ENCODE measurements at places on chromosomes 12 and 14.

GRCh38 chr12:29102741-29103140 is 46.3 kb upstream of the FAR2 start:
- DNase-seq = no peak

DNA sequence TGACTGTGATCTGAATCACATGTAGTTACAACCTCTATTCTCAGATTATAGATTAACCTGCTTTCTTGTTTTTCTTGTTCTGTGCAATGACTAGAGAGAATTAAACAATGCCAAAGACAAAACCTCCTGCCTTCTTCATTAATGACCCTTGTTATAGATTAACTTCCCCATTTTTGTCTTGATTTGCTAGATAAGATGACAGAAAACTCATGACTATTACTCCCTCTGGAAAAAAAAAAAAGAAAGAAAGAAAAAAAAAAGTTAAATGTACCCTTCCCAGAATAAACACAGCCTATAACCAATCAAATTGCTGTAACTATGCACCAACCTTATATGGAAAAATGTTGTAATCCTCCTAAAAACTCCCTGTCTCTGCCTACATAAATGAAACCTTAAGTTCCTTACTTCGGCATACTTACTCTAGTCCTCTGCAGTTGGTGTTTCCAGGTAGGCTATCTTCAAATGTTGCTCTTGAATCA is 41.1 kb upstream of the PCED1B start:
- DNase-seq = no peak

DNA sequence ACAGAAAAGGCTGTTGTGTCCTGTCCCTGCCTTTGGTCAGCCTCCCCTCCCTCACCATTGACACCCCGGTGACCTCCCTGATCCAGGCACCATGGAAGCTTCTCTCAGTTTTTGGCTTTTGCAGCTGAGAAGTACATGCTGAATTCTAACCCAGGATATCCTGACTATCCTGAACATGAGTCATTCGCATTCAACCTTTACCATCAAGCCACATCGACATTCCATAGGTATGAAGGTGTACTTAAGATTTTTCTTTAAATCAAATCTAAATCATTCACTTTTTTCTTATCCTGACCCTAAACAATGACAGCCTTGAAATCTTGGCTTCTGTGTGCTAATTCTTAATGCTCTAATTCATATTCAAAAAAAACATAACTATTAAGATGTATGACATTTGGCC is 8.7 kb upstream of the KRT78 start:
- no peak for DNase-seq

GRCh38 chr14:45868377-45868776 is 615.4 kb upstream of the MIS18BP1 start:
- DNase-seq = no peak

DNA sequence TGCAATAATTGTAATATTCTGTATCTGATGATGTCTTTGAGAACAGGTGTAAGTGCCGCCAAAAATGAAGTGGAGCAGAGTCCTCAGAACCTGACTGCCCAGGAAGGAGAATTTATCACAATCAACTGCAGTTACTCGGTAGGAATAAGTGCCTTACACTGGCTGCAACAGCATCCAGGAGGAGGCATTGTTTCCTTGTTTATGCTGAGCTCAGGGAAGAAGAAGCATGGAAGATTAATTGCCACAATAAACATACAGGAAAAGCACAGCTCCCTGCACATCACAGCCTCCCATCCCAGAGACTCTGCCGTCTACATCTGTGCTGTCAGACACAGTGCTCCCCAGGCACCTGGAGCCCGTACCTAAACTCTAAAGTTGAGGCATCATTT is 268.7 kb downstream of the DAD1 start:
- DNase-seq = no peak

DNA sequence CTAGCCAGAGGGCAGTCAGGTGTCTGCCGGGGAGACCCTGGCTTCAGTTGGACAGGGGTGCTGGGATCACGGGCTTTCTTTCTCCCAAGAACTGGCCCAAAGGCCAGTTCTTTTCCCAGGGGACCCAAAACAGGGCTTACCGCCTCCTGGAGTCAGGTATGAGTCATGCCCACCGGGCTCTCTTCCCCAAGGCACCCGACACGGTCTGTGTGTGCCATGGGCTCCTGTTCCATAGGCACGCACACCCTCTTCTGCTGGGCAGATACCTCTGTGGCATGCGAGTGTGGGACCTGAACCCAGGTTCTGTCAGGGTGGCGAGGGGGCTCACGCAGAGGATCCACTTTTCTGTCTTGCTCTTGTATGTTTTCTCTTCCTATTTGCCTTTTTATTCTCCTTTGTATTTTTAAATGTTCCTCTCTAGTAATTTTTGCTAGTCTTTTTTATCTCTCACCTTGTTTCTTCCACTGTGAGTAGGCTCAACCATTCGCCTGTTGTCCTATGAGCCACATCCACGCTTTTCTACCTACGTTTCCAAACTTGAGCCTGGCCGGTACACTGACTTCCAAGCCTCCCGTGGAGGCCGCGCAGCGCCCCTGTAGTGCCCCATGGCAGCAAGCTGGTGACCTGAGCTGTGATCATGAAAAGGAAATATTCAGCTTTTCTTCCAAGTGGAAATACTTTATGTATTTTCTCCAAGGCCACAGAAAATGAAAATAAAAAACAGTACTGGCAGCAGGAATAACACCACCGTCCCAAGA is 362.2 kb downstream of the CACNA1C start:
- no peak for DNase-seq

DNA sequence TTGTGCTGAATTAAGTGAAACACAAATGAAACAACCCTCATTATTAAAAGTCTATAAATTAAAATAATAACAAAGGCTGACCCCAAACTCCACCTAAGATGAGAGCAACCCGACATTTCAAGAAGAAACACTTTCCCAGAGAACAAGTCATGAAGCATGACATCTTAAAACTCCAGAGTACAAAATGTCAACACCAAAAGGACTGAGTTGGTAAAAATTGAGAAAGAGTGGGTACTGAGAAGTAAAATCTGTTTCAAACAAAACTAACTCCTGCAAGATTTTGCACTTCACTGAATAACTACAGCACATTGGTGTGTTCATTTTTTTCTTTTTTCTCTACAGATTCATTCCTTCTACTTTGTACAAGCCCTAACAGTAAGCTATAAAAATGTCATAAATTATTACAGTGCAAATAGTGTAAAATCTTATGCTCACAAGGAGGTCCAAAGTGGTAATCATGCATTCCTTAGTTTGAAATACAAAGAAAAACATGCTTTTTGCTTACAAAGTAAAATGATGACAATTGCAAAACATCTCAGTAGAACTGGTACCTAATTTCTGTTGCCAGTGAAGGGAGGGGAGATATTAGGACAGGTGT is 31.8 kb downstream of the SLC35F4 start:
- no peak for DNase-seq

DNA sequence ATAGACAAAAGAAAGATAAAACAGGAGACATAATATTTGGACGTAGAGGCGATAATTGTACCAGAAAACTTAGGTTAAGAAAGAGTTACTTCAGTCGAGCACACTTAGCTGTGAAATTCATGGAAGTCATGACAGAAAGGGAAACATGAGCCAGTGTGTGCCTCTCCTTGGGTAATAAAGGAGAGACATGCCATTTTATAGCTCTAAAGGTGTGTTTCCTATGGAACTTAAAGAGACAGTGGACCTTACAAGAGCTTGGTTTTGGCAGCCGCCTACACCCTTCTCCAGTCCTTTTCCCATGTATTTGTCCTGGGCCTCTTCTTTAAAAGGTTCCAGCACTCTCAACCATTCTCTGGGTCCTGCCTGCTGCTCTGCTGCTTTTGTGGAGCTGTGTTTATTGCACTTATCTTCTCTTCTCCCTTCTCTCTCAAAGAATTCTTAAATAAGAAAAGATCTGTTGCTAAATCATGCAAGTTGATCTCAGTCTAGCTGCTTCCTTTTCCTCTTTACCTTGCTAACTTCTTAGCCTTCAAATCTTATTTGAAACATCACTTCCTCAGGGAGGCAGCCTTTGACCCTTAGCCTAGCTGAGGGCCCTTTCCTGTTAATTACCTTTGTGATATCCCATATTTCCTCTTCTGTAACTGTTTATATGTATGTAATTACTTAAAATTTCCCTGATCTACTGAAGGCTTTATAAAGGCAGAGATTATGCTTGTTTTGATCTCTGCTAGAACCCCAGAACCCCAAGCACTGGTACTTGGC is 81.8 kb upstream of the EVL start:
- DNase-seq = no peak

- DNase-seq = no peak
Observed at GRCh38 chr14:24803933-24804494, 170.0 kb upstream of the GZMB start.

DNA sequence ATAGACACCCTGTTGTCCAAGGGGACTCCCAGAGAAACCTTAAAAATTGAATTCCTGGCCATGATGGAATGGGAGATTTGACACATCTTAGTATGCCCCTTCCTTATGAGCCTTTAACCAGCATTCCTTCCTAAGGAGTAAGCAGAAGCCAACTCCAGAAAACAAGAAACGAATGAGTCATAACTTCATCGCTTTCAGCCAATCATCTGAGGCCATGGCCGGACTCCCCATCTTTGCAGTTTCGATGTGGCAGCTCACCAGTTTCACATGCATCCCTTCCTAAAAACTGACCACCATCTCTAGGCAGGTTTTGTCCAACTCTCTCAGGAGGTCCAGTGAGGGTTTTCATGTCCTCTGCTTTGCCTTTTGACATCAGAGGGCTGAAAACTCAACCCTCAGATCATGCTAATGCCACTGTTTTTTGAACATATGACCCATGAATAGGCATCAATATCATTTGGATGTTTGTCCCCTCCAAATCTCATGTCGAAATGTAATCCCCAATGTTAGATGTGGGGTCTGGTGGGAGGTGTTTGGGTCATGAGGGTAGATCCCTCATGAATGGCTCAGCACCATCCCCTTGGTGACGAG is 19.9 kb downstream of the DAAM1 start:
- DNase-seq = no peak

GRCh38 chr12:93274937-93275336 is 102.8 kb upstream of the NUDT4 start:
- DNase-seq = no peak

GRCh38 chr12:84416626-84417025 is 496.0 kb downstream of the SLC6A15 start:
- peak; percentile 6 for DNase-seq

- no peak for DNase-seq
Observed at GRCh38 chr14:92649934-92650545, 98.4 kb downstream of the LGMN start.

DNA sequence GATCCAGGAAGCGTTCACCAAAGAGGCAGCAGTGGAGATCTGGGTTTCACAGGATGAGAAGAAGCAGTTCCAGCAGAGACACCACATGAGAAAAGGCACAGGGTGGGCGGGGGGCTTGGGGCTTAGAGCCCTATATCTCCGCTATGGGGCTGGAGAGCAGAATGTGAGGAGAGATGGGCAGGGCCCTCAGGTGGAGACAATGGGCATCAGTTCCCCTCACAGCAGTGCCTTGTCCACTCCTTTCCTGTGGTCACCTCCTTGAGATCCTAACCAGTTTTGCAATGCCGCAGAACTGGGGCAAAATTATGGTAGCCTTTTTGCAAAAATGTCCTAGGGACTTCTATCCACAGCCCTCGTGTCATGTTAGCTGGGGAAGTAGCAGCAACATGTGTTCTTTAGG is 27.5 kb downstream of the DHRS2 start:
- no peak for DNase-seq

- DNase-seq = no peak
Observed at GRCh38 chr12:11717519-11717961, 68.1 kb downstream of the ETV6 start.
